ENCODE measurements at places on chromosomes 16 and 17.

DNA sequence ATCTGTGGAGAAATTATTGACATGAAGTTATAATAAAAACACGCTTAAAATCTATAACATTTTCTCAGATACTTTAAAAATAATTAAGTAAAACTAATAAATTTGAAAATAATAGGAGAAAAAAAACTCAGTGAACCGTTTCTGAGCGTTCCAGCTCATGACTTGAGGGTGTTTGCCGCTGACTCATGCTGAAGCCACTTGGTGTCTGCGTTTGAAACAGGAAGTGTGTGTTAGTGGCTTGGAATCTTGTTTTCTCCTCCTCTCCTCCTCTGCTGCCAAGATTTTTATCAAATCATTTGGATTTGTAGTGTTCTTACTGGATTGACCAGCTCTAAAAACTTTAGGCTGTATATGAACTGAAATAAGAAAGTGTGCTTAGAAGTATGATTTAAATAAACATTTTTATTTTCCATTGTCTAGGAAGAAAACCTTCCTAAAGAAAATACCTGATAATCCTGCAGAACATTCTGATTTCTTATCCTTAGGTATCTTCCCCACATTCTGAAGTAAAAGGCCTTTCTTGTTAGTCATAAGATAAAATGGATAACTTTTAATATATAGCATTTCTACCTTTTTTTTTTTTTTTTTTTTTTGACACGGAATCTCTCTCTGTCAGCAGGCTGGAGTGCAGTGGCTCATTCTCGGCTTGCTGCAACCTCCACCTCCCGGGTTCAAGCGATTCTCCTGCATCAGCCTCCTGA is 30.8 kb downstream of the USP10 start:
- DNase-seq = peak; percentile 92

- DNase-seq = peak; percentile 29
These were observed at the start of gene RRAD for GRCh38 chr16:66925322-66925840. RRAD (minus strand) TSS chr16:66925535; CDS start chr16:66925179, 356 bp downstream.

- no peak for DNase-seq
These were observed 729 bp downstream of the LONP2 start for GRCh38 chr16:48244863-48245195.

DNA sequence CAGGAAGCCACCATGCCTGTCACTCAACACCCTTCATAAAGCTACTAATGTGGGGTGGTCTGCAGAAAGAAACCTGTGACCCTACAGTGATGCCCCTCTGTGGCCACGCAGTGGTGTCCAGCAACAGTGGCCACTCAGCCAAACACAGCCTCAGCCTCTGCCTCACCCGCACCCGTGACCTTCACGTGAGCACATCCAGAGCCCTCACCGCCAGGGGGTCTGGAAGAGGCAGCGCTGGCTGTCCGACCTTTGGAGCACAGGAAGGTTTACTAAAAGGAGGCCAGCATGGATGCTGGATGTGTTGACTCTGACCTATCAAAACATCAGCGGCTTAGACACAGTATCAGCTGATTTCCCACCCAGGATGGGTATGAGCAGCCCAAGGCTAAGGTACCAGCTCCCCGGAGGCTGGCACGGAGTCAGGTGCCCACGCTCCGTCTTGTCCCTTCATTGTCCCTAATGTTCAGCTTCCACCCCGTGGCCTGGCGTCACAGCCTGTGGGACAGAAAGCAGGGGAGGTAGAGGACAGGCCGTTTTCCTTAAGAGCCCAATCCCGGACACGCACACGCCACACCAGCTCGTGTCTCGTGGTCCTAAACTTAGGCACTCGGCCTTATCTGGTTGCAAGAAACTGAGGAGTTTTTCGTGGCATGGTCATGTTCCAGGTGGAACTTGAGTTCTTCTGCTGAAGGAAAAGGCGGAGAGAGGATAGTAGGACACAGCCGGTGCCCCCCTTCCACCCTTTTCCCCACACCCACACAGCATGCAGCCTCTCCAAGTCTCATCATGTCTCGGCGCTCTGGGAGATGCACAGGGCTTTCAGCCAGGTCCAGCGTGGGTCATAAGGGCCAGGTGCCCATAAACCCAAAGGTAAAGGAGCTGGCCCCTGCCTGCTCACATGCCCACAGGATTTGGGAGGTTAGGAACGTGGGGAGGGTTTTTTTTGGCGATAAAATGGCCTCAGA is 49.7 kb upstream of the ENDOV start:
- no peak for DNase-seq

- peak; percentile 44 for DNase-seq
These were observed 180.9 kb downstream of the RPTOR start for GRCh38 chr17:80725517-80725916.

- DNase-seq = no peak
These were observed 171.2 kb downstream of the WSCD1 start for GRCh38 chr17:6241381-6241780.

GRCh38 chr17:73984941-73985340 is 218.5 kb upstream of the RPL38 start:
- DNase-seq = no peak

DNA sequence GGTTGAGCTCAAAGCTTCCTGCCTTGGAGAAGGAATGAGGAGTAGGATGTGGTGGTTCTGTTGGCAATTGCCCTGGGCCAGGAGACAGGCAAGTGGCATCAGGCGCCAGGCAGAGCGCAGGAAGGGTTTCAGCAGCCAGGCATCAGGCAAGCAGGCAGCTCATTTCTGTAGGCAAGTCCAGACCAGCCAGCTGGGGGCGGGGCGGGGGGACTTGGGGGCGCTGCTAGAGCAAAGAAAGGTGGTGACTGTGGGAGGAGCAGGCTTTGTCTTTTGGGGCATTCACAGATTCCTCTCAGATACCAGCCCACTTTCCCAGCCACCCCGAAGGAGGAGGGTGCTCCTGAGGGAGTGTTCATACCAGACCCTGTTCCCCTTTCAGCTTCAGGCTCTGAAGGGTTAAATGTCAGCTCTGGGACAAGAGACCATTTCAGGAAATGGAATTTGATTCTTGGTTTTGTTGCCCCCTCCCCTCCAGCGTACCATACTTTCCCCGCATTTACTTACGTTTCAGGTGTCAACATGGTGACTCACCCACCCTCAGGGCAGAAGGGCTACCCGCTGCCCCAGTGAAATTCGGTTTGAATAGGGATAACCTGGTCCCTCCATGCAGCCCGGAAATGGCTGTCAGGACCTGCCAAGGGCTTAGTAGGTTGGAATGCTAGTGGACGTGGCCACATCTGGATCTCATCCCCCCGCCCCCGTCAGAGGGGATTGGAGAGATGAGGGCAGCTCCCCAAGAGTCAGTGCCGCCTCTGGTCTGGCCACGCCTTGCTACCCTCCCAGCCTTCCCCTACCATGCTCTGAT is 13.2 kb downstream of the NGFR start:
- no peak for DNase-seq

GRCh38 chr16:17371299-17371698 is 99.5 kb downstream of the XYLT1 start:
- DNase-seq = no peak

DNA sequence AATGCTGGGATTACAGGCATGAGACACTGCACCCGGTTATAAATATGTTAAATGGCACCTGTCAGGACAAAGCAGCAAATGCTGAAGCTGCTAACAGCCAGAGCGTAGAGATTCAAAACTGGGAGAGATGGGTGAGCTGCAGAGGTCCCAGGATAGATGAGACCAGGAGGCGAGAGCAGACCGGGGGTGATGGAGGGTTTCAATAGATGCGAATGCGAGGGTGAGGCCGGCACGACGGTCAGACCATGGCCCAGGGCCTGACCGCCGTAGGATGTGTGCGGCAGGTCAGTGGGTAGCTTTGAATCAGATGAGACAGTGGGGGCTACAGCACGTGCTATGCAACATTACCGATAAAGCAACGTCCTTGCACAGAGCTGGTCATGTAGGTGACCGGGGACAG is 14.3 kb downstream of the CCDC40 start:
- DNase-seq = no peak

DNA sequence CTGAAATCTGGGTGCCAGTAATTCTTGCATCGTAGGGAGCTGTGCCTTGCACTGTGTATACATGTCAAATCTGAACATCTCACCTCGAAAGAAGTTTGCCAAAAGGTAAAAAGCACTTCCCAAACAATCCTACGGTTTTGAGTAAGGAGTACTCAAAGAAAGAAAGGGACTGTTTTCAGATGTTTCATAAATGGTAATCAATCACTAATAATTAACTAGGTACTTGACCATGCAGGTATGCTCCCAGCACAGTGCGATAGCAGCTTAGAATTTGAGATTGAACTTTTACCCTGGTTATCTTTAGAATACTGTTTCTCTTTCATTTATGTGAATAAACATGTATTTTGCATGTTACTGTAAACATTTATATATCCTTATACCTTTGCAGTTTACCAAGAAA is 39.0 kb downstream of the PRKCA start:
- DNase-seq = no peak

- DNase-seq = no peak
These were observed 285.4 kb downstream of the SHISA9 start for GRCh38 chr16:13186813-13187212.

DNA sequence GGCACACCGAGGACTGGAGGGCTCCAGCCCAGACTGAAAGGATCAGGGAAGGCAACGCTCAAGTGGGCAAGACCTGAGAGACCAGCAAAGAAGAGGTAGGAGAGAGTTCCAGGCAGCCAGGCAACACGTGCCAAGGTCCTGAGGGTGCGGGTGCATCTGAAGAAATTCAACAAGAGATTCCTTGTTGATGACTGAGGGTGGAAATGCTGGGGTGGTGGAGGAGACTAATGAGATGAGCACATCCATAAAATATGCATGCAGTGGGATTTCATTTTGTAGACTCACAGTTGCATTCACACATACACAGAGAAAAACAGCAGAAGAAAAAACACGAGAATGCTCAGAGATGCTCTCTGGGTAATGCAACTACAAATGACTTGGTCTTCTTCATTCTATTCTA is 154.8 kb upstream of the FOXF1 start:
- no peak for DNase-seq

GRCh38 chr16:86072328-86073102 is 173.6 kb downstream of the IRF8 start:
- DNase-seq = peak; percentile 87

- DNase-seq = peak; percentile 35
These were observed 6.2 kb upstream of the DUSP14 start for GRCh38 chr17:37483311-37484039.

GRCh38 chr17:78818152-78818846 is 22.3 kb downstream of the USP36 start:
- no peak for DNase-seq

GRCh38 chr16:17283016-17283415 is 187.7 kb downstream of the XYLT1 start:
- no peak for DNase-seq

DNA sequence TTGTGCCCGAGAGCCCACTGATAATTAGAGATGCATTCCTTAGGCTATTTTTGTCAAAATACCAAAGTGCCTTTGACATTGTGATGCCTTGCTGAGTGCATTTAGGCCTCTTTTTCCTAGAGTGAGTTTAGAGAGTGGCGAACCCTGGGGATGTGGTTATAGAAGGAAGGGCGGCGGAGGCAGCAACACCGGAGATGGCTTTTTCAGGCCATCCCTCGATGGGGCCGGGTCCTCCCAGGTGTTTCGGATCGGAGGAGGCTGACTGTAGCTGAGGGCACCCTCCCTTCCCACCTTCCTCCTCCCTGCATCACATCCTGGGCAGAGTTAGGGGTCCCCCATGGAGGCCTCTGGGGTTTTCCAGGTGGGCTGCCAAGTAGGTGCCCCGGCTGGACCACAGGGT is 6.6 kb upstream of the SNAI3 start:
- no peak for DNase-seq

DNA sequence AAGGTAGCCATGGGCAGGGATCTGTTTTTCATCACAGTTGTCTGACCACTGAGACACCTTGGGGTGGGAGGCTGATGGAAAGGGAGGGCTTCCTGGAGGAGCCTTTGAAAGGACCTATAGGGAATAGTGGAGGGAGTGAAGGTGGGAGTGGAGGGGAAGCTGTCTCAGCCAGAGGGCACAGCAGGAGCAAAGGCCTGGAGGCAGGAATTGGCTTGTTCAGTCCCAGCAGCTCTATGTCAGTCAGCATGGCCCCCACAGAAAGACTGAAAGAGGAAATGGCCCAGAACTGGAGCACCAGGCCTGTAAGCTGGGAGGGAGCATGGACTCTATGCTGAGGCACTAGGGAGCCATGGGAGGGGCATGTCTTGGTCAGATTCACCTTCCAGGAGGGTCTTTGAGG is 12.8 kb upstream of the CBFB start:
- no peak for DNase-seq

- DNase-seq = no peak
These were observed 41.7 kb downstream of the PIPOX start for GRCh38 chr17:29084541-29085146.

DNA sequence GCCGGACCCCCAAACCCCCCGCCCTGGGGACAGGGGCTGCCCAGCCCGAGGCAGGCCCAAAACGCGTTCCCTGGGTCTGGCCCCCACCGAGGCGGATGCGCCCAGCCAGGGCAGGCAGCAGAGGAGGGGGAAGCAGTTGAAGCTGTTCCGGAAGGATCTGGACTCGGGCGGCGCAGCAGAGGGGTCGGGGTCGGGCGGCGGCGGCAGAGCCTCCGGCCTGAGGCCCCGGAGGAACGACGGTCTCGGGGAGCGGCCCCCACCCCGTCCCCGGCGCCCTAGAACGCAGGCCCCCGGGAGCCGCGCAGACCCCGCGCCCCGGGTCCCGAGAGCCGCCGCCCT is 22.9 kb upstream of the ZFPM1 start:
- peak; percentile 31 for DNase-seq

DNA sequence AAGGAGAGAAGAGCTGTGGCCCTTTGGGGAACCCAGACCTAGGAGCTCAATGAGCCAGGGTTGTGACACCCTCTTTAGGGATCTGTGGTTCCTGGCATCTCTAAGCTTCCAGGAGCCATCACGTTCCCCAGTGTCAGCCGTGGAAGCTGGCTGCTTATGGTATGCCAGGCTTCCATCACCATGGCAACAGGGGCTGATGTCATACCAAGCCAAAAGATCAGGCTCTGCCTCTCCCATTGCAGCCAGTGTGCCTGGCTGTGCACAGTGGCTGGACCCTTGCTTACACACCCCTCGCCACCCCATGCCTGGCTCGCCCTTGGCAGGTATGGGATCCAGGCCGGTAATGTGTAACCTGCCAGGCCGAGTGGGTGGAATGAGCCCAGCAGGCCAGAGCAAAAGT is 91.1 kb downstream of the SSH2 start:
- DNase-seq = peak; percentile 25

- no peak for DNase-seq
These were observed 51.7 kb downstream of the NLK start for GRCh38 chr17:28093999-28094716.

- DNase-seq = no peak
These were observed 599 bp downstream of the RNF112 start for GRCh38 chr17:19411631-19412030.

GRCh38 chr17:65290056-65290455 is 152.9 kb downstream of the RGS9 start:
- no peak for DNase-seq

- no peak for DNase-seq
These were observed at the start of gene CHST5 for GRCh38 chr16:75535901-75536300. CHST5 (minus strand) TSS chr16:75536108; CDS start chr16:75530384, 5,724 bp downstream.
